ENCODE measurements at places on chromosomes 5 and 9.

- DNase-seq, result no peak
These were observed 2.9 kb upstream of the FLT4 start for GRCh38 chr5:180652346-180652745.

- no peak for DNase-seq
These were observed 40.6 kb downstream of the FAM174A start for GRCh38 chr5:100575815-100576214.

- no peak for DNase-seq
These were observed 40.2 kb upstream of the FCN1 start for GRCh38 chr9:134957945-134958227.

DNA sequence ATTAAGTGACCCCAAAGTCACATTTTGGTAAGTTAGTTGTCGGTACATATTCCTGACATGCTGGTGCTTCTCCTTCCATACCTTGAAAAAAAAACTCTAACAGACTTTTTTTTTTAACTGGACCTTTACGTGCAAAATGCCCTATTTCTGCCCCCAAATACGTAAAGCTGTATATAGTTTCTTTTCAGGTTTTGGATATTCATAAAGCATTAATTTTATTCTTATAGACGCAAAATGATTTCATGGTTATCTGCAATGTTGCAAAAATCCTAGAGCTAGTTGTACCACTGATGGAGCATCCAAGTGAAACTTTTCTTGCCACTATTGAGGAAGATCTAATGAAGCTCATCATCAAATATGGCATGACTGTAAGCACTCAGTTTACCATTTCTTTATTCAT lies 167.6 kb downstream of the NIPBL start:
- no peak for DNase-seq

DNA sequence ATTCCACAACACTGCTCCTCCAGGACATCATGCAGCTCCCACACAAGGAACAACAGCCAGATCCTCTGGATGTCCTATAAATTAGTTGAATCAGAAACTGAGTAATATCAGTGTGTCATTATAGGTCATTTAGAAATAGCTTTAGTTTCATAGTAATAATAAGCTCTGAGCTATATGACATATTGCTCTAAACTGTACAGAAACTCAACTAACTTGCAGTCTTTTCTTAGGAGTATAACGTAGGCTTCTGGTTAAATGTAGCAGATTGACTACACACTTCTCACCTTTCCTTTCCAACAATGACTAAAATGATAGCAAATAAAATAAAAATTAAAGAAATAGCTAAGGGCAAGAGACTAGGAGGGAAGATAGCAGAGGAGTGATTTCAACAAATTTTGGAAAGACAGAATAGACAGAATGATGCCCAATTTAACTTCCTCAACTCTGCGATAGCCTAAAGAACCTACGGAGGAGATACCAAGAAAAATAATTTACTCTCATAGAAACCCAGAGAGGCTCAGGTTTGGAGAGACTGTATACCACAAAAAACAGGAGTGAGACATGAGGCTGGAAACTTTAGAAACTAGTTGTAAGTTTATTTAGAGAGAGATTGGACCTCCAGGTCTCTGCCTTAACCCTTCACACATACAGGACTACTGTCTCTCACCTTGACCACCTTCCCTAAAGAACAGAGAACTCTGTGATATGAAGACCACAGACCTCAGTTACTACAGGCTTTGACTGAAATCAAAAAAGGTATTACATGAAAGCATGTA lies 193.7 kb downstream of the TSSK1B start:
- DNase-seq, result no peak

GRCh38 chr9:1028501-1029190 lies 21.5 kb upstream of the DMRT2 start:
- no peak for DNase-seq

DNA sequence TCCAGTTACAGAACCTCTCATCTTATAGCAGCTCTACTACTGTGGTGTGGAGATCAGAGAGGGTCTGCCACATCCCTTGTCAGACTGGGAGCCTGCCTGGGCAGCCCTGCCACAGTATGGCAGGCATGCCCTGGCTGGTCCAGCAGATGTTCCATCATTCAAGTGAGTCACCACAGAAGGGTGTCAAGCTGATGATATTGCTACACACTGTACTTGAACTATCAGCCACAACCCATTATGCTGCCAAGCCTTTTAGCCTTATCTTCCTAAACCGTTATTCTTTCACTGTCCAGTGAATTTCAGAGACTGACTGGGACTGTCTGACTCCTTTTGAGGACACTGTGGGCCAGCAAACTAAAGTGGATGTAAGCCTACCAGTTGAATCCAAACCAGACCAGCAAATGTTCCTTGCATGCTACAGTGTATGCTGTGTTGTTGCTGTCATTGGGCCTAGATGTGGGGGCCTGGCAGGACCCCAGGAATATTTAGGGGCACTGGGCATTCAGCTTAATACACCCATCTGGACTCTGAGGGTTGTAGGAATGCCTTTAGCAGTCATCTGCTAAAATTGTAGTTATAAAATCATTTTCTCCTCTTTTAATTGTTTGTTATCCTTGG lies 202.6 kb downstream of the NR3C1 start:
- no peak for DNase-seq

DNA sequence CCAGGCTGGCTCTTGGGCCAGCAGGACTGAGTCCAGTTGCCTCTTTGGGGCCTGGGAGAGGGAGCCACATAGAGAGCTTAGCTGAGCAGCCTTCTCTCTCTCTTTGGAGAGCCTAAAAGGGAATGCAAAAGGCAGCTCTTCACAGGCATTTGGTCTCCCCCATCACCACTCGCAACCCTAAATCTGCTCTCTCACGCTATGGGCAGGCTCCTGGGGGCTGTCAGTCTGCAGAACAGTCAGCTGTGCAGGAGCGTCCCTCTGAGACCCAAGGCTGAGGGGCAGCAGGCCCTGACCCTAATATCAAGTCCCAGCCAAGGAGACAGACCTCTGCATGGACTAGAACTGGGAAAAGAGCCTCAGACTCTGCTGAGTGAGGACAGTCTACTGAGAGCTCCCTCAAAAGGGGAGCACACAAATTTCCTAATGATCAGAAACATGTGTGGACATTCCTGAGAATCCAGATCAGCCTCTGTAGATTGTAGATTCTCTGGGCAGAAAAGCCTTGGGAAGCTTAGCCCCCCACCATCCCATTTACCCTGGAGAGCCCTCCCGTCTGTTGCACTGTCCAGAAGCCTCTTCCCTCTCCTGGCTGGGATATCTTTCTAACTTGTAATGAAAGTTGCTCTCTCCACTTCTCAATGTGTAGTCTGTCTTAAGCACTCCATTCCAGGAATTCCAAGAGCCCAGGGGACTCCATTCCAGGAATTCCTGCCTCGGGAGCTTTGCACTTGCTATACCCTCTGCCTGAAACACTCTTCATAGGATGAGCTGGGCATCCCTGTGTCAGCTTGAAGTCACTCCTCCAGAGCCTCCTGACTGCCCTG lies 79.4 kb downstream of the FAM114A2 start:
- no peak for DNase-seq
